CD8-positive, alpha-beta memory T cell (primary cell): ENCODE measurements at places on chromosomes 3 and 15. TPM values are rescaled to one million over a fixed set of nuclear protein-coding genes. Genes with fewer than 3 reads are reported as not detected.
A peak's percentile ranks its signal among the peaks of the same experiment; 100 is the strongest.

- no peak overlapping the region for H3K27ac ChIP-seq
- H3K27me3 ChIP-seq: no peaks in the 10 kb centered on the region
- no peaks in the 10 kb centered on the region for H3K4me1 ChIP-seq
- no peaks in the 10 kb centered on the region for H3K36me3 ChIP-seq
- DNase-seq: no peak
These were observed 337.3 kb upstream of the ARHGEF26 start for GRCh38 chr3:153783741-153784480.

- H3K4me3 ChIP-seq: no peak overlapping the region
- no peaks in the 10 kb centered on the region for H3K4me1 ChIP-seq
- no peak overlapping the region for H3K27ac ChIP-seq
- H3K27me3 ChIP-seq: no peaks in the 10 kb centered on the region
- H3K36me3 ChIP-seq: no peaks in the 10 kb centered on the region
- no peak for DNase-seq
These were observed 534.7 kb upstream of the CBLB start for GRCh38 chr3:106403371-106404145.

DNA sequence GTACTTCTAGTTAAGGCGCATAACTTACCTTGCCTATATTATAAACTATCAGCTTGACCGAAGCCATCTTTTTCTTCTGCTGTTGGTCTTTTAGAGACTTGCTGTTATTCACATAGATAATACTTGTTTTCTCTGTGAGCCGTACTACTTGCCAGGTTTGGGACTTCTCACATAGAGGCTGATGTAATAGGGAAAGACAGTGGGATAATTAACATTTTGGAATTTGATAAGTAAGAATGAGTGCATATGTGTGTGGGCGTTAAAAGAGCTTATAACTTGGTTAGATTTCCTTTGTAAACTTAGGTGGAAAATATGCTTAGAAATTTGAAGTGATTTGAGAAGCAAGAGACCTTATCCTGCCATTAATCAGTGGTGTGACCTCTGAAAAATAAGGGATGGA, 47.8 kb downstream of the FNDC3B start:
- H3K4me3 ChIP-seq: no peak overlapping the region
- H3K27ac ChIP-seq: peak overlapping the region; percentile 12
- H3K27me3 ChIP-seq: no peaks in the 10 kb centered on the region
- DNase-seq: no peak

GRCh38 chr15:88331291-88331690, 74.8 kb upstream of the NTRK3 start:
- no peaks in the 10 kb centered on the region for H3K36me3 ChIP-seq
- no peaks in the 10 kb centered on the region for H3K4me1 ChIP-seq
- DNase-seq: peak; percentile 15
- no peak overlapping the region for H3K27ac ChIP-seq
- peaks cover 7% of the 10 kb centered on the region for H3K27me3 ChIP-seq

DNA sequence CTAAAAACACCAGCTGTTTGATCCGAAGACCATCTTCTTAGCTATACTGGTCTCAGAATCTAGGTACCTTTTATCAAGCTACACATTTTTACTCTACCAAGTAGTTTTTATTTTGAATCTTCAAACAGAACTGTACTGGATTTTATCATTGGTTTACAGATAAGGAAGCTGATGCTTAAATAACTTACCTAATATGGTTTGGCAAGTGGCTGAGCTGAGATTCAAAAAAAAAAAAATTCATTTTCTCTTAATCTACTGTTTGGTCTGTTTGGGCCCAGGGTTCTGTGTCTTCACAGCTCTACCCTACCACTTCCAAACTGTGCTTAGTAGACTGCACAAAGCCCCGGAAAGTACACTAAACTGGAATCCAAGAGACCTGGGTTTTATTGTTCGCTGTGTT, 35.7 kb downstream of the ZNF860 start:
- H3K27ac ChIP-seq: no peak overlapping the region
- no peaks in the 10 kb centered on the region for H3K36me3 ChIP-seq
- no peaks in the 10 kb centered on the region for H3K4me1 ChIP-seq
- no peak overlapping the region for H3K4me3 ChIP-seq

TAGLN3 gene
- total RNA-seq: not detected

DNA sequence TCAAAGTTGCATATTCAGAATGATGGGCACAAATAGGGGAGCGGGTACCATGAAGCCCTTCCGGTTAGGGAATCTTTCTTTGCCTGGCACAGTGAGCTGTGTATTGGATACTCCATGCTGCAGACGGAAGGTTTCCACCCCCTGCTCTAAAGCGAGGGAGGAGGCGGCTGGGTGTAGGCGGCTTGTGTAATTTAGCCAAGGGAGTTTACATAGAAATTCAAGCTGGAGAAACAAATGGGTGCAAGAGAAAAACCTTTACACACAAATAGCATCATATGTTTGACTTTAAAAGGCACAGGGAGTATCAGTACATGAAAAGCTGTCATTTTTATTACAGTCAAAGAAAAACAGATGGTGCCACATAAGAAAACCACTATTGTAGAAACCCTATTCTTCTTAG, 59.3 kb upstream of the ADCY5 start:
- no peak overlapping the region for H3K4me3 ChIP-seq
- H3K27ac ChIP-seq: no peak overlapping the region
- H3K4me1 ChIP-seq: no peaks in the 10 kb centered on the region
- no peaks in the 10 kb centered on the region for H3K27me3 ChIP-seq

- H3K36me3 ChIP-seq: no peaks in the 10 kb centered on the region
- no peaks in the 10 kb centered on the region for H3K4me1 ChIP-seq
- no peak overlapping the region for H3K4me3 ChIP-seq
- DNase-seq: no peak
- H3K27me3 ChIP-seq: no peaks in the 10 kb centered on the region
These were observed 7.8 kb upstream of the ACSBG1 start for GRCh38 chr15:78242128-78242527.

CTXND1 gene
- not detected for total RNA-seq

DNA sequence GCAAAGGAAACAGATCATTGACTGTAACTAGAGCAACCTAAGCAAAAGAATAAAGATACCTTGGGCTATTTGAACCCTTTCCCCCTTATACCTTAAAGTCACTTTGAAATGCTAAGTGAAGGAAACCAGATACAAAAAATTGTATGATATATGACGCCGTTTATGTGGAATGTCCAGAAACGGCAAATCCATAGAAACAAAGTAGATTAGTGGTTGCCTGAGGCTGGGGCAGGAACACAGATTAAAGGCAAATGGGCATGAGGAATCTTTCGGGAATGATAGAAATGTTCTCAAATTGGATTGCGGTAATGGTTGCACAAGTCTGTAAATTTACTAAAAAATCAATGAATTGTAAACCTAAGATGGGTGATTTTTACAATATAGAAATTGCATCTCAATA, 160.1 kb upstream of the CCDC54 start:
- H3K27ac ChIP-seq: no peak overlapping the region
- no peak overlapping the region for H3K4me3 ChIP-seq
- H3K4me1 ChIP-seq: no peaks in the 10 kb centered on the region
- DNase-seq: no peak
- no peaks in the 10 kb centered on the region for H3K36me3 ChIP-seq

C3orf80 gene
- total RNA-seq: not detected

DNA sequence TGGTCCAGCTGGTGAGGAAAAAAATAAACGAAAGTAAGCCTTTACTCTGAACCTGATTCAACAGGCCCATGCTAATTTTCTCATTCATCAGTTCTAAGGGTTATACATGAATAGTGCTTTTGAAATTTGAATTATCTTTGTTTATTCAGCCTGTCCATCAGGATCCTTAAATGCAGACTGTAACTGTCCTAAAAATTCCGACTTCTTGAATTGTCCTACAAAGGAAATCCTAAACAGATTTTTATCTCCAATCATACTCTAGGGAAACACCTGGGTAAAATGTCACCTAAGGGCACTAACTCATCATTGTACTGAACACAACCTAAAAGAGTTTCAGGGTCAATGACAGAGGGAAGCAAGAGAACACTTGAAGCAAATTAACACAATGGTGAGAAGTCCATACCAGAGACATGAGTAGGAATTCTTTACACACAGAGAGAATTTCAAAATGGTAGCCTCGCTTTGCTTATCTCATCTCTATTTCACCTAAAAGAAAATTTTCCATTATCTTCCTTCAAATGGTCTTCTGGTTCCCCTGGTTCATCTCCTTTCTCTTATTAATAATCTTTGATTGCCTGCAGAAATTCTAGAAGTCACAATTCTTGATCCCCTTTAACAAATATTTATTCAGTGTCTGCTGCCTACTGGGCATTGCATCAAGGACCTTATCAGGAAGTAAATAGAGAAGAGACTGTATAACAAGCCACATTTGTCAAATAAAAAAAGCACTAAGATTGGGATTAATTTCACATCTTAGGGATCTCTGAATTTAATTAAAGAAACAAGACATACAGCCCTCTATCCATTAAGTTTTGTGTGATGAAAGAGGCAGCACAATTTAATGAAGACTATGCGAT, 182.7 kb downstream of the MEIS2 start:
- no peak overlapping the region for H3K27ac ChIP-seq
- no peaks in the 10 kb centered on the region for H3K4me1 ChIP-seq
- no peak for DNase-seq
- no peaks in the 10 kb centered on the region for H3K27me3 ChIP-seq

GRCh38 chr3:60855250-60855649, 396.0 kb downstream of the FHIT start:
- H3K36me3 ChIP-seq: no peaks in the 10 kb centered on the region
- H3K4me3 ChIP-seq: no peak overlapping the region
- H3K4me1 ChIP-seq: no peaks in the 10 kb centered on the region
- no peaks in the 10 kb centered on the region for H3K27me3 ChIP-seq
- no peak for DNase-seq

GRCh38 chr3:65479990-65480389, 558.7 kb downstream of the MAGI1 start:
- no peak for DNase-seq
- no peak overlapping the region for H3K4me3 ChIP-seq
- no peaks in the 10 kb centered on the region for H3K4me1 ChIP-seq
- H3K27ac ChIP-seq: no peak overlapping the region
- H3K36me3 ChIP-seq: no peaks in the 10 kb centered on the region
